Nephron progenitor cell (in vitro differentiated cells): ENCODE measurements at places on chromosomes 13 and 19.

DNA sequence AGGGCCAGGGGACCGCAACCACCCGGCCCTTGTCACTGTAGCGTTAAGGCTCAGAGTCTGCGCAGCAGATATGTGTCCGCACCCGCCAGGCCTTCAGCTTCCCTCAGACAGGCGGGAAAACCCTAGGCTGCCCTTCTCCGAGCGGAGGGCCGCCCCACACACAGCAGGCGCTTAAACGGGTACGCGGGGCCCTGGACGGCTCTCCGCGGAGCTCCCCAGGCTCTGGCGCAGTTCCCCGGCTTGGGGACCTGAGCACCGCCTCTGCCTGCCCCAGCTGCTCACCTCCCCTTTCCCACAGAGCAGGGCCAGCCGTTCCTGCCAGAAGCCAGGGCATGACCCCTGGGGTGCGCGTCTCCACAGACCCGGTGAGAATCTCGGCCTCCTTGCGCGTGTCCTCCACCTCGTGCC is 593 bp downstream of the ZNF135 start:
- no peak overlapping the region for H3K27ac ChIP-seq
- no peak for DNase-seq
- H3K36me3 ChIP-seq, result peaks cover 52% of the 10 kb centered on the region
- peaks cover 4% of the 10 kb centered on the region for H3K4me1 ChIP-seq
- H3K4me3 ChIP-seq, result no peak overlapping the region

GRCh38 chr19:47819858-47820257 is 1.9 kb upstream of the CRX start:
- peak overlapping the region; percentile 64 for H3K4me3 ChIP-seq
- peak overlapping the region; percentile 56 for H3K27ac ChIP-seq
- no peaks in the 10 kb centered on the region for H3K36me3 ChIP-seq
- H3K27me3 ChIP-seq, result no peaks in the 10 kb centered on the region
- H3K4me1 ChIP-seq, result peaks cover 47% of the 10 kb centered on the region
- peak; percentile 58 for DNase-seq

GRCh38 chr13:29472332-29472961 is 123.0 kb downstream of the SLC7A1 start:
- peaks cover 11% of the 10 kb centered on the region for H3K27me3 ChIP-seq
- no peak overlapping the region for H3K4me3 ChIP-seq
- no peak overlapping the region for H3K27ac ChIP-seq
- no peaks in the 10 kb centered on the region for H3K4me1 ChIP-seq
- peak; percentile 71 for DNase-seq
- H3K36me3 ChIP-seq, result no peaks in the 10 kb centered on the region

DNA sequence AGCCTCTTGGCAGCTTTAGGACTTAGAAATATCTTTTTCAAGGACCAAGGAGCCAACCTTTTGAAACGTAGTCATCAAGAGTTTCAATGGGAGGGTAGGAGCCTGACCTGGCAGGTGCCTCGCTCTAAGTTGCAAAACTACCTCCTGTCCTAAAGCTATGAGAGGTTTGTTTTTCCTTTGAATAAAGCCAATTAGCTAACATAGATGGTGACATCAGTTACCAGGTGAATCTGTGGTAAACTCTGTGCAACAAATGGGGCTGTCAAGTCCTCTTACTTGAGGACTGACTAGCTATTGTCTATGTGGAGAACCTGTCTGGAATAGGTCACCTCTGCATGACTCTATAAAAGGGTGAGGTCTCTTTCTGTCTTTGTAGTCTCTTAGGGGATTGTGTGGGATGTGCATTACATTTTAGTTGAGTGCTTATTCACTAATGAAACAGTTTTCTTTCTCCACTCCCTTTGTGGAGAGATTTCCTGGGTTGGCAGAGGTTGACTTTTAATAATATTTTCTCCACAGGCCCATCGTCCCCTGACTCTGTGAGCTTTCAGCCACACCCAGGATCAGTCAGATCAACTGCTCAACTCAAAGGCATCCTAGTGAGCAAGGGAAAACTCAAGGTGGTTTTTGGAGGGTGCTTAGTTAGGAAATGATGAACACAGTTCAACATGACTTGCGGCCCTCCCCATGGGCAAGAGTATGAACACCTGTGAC is 9.9 kb downstream of the ARL11 start:
- H3K27me3 ChIP-seq, result peaks cover 5% of the 10 kb centered on the region
- no peaks in the 10 kb centered on the region for H3K36me3 ChIP-seq

DNA sequence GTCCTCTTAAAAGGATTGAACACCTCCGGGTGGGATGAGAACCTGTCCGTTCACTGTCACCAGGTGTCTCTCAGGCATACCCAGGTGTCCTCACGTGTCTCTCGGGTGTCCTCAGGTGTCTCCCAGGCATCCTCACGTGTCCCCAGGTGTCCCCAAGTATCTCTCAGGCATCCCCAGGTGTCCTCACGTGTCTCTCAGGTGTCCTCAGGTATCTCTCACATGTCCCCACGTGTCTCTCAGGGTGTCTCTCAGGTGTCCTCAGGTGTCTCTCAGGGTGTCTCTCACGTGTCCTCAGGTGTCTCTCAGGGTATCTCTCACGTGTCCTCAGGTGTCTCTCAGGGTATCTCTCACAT is 33.8 kb downstream of the ATP4B start:
- no peak overlapping the region for H3K27ac ChIP-seq
- H3K4me3 ChIP-seq, result no peak overlapping the region
- peaks cover 3% of the 10 kb centered on the region for H3K27me3 ChIP-seq
- no peak for DNase-seq
- H3K4me1 ChIP-seq, result peaks cover 15% of the 10 kb centered on the region

DNA sequence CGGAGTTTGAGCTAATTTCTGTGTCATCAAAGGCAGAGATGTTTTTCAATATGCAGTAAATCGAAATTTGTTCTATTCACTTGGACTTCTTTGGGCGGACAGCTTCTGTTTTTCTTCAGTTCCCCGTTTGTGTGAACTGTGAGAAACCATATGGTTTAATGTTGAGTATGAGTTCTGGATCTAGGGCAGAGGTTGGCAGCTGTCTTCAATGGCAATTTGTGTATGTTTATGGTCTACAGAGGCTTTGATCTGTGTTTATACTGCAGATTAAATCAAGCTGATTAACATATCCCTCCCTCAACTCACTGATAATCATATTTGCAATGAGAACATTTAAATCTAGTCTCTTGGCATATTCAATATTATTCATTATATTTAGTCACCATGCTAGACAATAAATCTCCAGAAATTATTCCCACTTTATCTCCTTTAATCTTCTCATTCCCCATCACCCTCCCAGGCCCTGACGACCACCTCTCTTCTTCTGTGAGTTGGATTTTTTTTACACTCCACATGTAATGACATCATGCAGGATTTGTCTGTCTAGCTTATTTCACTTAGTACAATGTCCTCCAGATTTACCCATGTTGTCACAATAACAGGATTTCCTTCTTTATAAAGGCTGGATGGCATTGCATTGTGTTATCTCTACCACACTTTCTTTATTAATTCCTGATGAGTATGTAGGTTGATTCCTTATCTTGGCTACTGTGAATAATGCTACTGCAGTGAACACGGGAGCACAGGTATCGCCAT is 9.0 kb downstream of the ZNF331 start:
- peaks cover 3% of the 10 kb centered on the region for H3K27me3 ChIP-seq
- H3K36me3 ChIP-seq, result peaks cover 36% of the 10 kb centered on the region
- no peak overlapping the region for H3K4me3 ChIP-seq
- H3K27ac ChIP-seq, result peak overlapping the region; percentile 51
- peaks cover 23% of the 10 kb centered on the region for H3K4me1 ChIP-seq

DNA sequence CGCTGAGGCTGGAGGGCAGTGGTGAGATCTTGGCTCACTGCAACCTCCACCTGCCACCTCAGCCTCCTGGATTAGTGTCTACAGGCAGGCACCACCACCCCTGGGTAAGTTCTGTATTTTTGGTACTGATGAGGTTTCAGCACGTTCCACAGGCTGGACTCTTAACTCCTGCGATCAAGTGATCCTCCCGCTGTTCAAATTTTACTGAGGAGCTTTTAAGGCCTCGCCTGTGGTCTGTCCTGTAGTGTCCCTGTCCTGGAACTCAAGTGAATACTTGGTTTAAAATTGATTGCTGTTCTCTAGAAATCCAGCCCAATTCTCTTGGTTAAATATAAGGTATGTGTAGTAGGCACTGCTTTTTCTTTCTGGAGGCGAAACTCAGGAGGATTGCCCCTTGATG is 65.2 kb downstream of the DPRX start:
- no peak overlapping the region for H3K27ac ChIP-seq
- peaks cover 4% of the 10 kb centered on the region for H3K27me3 ChIP-seq
- no peaks in the 10 kb centered on the region for H3K4me1 ChIP-seq
- no peak for DNase-seq
